Caudate nucleus (tissue), 63 donors: ENCODE measurements at places on chromosomes 3 and 15.

DNA sequence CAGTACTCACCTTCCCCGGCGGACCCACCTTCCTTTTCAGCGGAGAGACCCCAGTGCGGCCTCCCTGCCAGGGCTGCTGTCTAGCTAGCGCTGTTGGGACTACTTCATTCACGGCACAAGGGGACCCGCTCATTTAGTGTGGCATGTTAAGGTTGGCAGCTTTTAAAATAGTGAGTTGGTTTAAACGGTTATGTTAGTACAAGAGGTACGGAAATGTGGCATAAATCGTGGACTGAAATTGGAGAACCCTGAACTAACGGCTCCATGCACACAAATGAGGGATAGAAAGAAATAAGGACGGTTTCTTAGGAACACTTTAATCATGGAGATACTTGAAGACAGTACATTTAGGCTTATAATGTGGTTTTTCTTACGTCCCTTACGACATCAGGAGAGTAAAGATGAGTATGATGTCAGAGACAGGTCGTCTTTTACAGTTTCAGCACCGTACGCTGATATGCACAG lies 752 bp downstream of the CEP63 start:
- no peak for DNase-seq

DNA sequence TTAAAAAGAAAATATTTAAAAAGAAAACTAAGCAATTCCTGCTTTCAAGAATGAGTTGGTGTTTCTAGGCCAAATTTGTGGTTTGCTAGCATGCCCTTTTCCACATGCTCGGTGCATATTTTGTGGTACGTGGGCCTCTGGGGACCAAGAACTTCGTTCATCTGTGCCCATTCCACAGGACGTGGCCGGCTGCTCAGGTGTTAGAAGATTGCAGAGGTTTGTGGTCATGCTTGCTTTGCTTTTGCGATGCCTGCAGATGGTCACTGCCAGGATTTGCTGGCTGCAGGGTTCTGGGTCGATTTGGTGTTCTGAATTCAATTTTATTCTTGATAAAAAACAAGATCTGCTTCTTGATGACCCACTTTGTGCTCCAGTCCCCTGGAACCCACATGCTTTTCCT lies 7.5 kb downstream of the PSTPIP1 start:
- no peak for DNase-seq

DNA sequence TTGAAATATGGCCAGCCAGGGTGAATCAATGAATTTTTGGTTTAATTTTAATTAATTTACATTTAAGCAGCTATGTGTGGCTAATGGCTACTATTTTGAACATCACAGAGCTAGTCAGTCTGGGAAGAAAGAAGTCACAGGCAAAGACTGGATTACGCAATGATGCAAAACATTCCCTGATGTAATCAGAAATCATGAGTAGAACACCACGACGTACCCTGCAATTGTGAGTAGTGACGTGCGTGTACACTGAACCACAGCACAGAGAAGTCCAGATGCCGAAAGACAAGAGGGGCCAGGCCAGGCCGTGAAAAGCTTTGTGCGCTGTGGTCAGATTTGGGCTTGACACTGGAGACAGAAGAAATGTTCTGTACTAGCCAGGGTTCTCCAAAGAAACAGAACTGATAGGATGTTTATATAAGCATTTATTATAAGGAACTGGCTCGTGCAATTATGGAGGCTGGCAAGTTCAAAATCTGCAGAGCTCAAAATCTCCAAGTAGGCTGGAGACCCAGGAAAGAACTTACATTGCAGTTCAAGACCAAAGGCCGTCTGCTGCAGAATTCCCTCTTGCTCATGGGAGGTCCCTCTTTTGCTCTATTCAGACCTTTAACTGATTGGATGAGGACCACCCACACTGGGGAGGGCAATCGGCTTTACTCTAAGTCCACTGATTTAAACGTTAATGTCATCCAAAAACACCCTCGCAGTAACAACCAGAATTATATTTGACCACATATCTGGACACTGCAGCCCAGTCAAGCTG lies 44.6 kb downstream of the SH3BP5 start:
- DNase-seq = no peak

- DNase-seq = no peak
Observed at GRCh38 chr3:165133188-165133899, 55.0 kb upstream of the SI start.

GRCh38 chr3:29868543-29869101 lies 587.8 kb downstream of the RBMS3 start:
- DNase-seq = no peak

DNA sequence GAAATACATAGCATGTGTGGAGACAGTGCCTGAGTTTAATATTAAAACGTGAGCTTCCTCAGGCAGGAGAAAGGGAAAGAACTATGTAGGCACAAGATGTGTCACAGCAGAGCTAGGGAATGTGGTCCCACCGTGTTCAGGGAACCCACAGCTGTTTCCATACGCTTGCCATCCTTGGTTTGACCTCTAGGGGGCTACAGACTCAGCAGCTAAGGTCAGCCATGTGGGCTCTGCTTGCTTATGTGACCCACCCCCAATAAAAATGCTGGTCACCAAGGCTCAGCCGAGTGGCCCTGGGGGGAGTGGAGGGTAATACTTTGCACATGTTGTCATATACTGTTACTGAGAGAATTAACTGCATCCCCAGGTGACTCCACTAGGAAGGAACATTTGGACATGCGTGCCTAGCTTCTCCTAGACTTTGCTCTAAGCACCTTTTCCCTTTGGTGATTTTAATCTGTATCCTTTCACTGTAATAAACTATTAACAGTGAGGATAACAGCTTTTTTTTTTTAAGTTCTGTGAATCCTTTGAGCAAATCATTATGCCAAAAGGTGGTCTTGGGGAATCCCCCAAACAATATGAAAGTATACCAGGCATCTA lies 3.3 kb downstream of the TUBGCP5 start:
- no peak for DNase-seq

DNA sequence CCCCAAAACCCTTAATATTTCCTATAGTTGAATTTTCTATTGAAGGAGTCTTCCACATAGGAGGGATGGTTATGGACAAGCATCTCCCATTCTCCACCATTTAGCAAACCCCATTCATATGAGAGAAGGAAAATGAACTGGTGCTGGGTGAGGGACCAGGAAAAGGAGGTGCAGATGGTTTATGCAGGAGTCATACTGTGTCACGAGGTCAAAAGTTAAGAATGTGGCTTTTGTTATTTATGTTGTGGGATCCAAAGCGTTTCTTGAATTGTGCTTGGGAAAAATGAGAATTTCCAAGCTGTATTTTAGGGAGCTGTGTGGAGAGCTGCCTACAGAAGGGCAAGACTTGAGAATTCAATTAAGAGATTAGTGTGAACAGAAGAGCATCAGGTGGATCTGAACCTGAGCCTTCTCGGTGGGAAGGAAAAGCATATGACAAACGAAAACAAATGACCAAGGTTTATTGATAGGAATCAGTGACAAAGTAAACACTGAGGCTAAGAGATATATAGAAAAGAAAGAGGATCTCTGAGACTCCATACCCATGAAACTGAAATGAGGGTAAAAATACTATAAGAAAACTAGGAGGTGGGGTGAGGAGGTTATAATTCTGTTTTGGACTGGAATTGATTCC lies 473.3 kb upstream of the NR2F2 start:
- DNase-seq = no peak

DNA sequence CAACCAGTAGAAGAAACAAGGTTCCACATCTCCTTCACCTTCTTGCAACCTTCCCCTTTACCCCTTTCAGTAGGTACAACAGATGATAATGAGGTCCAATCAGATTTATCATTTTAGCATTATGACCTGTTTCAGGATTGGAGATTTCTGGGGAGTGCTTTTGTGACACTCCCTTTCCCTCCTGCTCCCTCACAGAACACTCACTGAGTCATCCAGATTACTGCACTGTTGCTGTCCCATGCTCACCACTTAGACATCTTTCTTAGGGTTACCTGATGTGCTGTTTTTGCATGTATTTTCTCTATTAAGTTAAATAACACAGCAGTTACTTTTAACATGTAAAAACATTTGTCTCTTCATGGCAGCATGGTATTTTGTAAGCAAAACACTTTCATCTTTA lies 118.5 kb downstream of the MFSD1 start:
- DNase-seq = no peak

- peak; percentile 57 for DNase-seq
Observed at GRCh38 chr3:97823046-97824004, 1.5 kb downstream of the CRYBG3 start.

DNA sequence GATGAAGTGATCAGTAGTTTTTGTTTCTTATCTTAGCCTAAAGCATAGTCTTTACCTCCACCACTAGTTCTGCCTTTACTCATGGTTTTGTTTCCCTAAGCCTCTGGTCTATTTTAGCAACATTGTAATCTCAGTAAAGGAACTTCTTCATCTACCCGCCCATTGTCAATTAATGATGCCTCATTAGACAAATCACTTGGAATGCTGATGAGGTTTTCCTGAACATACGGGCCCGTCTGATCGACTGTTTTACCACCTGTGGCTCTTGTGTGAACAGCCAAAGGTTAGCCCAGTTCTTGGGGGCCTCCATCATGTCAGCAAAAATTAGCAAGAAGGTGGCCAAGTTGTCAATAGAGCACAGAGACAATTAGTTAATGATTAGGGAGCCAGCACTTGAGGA lies 470.1 kb upstream of the ARRDC4 start:
- no peak for DNase-seq

DNA sequence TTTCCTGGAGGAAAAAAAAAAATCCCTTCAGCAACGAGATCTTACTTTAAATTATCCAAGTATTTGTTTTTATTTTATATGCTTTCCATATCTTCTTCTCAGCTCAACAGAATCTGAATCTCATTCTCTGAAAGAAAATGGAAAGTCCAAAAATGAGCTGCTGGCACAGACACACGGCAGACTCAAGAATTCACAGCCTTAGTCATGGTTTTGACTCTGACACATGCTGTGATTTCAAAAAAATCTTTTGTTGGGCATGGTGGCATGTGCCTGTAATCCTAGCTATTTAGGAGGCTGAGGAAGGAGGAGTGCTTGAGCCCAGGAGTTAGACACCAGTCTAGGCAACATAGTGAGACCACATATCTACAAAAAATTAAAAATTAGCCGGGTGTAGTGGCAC lies 565.0 kb downstream of the MAGI1 start:
- no peak for DNase-seq

DNA sequence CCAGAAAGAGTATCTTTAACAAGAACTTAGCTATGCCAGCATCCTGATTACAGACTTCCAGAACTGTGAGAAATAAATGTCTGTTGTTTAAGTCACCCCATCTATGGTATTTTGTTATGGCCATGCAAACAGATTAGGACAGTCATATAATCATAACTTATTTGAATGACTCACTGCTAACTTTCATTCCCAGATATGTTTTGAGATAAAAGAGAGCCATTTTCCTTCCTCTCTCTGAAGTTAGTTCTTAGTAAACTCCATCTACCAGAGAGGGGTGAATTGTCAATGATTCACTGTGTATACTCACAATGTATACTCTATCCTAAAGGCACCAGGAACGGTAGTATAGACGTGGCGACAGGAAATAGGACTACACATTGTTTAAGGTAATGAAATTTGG lies 179.4 kb upstream of the DPH6 start:
- no peak for DNase-seq

DNA sequence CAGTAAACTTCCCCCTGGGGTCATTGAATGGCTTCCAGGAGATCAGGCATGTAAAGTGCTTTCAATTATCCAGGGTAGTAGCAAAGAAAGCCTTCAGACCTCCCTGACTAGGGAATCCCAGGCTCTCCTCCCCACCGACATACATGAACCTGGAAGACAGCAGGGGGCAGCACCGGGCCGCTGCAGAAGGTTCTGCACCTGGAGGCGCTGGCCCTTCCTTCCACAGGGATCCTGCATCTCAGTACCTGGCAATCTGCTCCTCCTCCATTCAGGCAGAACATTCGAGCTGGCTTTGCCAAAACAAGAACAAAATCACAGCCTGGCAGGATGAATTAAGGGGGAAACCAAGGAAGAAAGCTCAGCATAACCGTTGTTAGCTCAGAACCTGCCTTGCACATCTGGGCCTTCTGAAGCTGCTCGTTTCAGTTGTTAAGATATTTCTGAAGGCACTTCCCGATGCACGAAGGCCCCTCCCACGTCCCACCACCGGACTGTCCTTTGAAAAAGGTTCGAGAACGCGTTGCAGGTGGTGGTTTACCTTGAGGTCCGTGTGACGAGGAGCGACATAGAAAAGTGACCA lies 237.7 kb downstream of the SLCO3A1 start:
- DNase-seq = peak; percentile 13

- no peak for DNase-seq
Observed at GRCh38 chr3:68458581-68458980, 473.8 kb downstream of the TAFA4 start.

- no peak for DNase-seq
Observed at GRCh38 chr15:70475921-70476320, 287.4 kb downstream of the UACA start.

DNA sequence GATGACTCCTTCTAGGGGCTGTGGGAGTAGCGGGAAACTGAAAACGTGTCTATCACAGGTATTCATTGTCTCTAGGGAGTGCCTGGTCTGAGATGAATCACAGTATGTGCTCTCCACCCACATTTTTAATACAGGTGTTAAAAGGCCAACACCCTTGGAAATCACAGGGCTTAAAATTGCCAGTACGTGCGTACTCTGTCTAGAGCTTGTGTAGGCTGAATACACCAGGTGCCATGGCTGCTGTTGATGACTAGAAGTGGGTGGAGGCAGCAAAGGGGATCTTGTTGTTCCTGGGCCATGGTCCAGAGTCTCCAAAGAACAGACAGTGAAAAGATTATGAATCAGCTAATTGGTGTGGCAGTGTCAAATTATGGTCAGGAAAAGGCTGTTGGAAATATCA lies 35.1 kb upstream of the P3H2 start:
- no peak for DNase-seq

- DNase-seq = no peak
Observed at GRCh38 chr3:87969620-87970019, 89.2 kb downstream of the CGGBP1 start.

GRCh38 chr3:139774560-139775302 lies 97.0 kb upstream of the NMNAT3 start:
- no peak for DNase-seq

GRCh38 chr3:153372326-153372725 lies 210.3 kb downstream of the RAP2B start:
- no peak for DNase-seq

- DNase-seq = no peak
Observed at GRCh38 chr3:42226470-42227425, 39.2 kb downstream of the CCK start.

- DNase-seq = peak; percentile 77
Observed at GRCh38 chr3:181752202-181752671, 40.5 kb downstream of the SOX2 start.

DNA sequence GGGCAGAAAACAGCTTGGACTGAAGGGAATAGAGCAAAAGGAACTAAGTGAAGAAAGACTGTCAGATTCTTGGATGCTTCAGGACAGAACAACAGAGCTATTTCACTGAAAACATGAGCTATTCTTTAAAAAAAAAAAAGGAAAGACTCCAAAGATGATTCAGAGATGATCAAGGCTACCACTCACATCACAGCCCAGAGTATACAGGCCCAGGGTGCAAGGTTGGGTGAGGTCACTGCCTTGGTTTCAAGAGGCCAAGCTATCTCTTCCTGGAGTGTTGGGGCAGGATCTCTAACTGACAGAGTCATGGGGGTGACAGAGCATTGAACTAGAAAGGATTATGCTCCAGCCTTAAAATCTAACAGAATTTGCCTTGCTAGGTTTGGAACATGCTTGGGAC lies 118.1 kb downstream of the AGBL1 start:
- DNase-seq = no peak

GRCh38 chr3:126199256-126199655 lies 18.9 kb upstream of the ALDH1L1 start:
- DNase-seq = no peak
